Ovary (tissue), 10 donors: ENCODE measurements at places on chromosomes 4 and X. TPM values are rescaled to one million over a fixed set of nuclear protein-coding genes. Genes with fewer than 3 reads are reported as not detected.

GRCh38 chr4:109079201-109079600, 223.3 kb downstream of the COL25A1 start:
- H3K4me3 ChIP-seq, result no peak overlapping the region
- no peak for DNase-seq
- H3K27me3 ChIP-seq, result no peaks in the 10 kb centered on the region
- H3K36me3 ChIP-seq, result no peaks in the 10 kb centered on the region
- H3K27ac ChIP-seq, result no peak overlapping the region

DNA sequence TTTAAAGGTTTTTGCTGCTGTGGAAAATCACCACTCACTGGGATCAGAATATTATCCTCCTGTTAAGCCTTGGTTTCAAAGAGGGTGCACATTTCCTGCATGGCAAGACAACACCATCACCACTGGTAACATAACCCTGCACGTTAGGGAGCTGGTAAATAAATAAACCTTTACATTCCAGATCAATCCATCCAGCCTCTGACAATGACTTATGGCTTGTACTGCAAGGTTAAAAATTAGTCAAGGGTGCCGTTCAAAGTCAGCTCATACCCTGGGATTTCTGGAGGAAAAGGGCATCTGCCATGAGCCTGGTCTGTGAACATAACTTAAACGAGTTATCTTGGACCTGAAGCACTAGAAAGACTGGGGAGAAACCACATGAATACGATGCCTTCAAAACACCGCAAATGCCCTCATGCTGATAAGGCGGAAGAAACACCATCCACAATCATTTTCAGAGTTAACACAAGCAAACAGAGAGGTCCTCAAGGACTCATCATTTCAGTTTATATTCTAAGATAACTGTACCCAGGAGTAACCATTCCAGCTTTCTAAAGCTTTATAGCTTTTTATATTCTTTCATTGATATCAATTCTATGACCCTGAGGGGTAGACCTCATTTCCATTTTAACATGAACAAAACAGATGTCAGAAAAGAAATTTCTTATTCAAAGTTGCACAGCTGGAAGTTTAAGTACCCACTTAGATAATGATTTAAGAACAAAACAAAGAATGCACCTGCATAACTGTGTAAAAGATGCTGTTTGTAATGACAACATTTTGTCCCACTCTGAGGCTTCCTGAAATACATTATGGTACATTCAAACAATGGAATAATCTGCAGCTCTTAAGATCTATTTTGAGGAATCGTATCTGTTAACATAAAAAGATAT, 103.1 kb downstream of the NPNT start:
- no peaks in the 10 kb centered on the region for H3K27me3 ChIP-seq
- H3K4me1 ChIP-seq, result no peaks in the 10 kb centered on the region
- no peak for DNase-seq
- H3K27ac ChIP-seq, result no peak overlapping the region
- H3K36me3 ChIP-seq, result no peaks in the 10 kb centered on the region

DNA sequence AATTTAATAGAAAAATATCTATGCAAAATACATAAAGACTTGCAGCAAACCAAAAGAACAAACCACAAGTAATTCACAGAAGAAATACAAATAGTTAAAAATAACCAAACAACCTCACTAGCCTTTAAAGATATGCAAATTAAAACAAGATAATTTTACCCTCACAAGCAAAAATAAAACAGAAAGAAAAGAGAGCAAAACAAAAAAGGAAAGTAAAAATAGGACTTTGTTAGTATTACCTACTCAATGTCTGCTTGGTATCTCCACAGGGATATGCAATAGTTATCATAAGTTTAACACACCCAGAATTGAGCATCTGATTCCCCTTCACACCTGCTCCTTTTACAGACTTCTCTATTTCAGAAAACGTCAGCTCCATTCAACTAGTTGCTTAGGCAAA, 737.5 kb upstream of the MAGEB2 start:
- H3K27me3 ChIP-seq, result no peaks in the 10 kb centered on the region
- H3K4me1 ChIP-seq, result no peaks in the 10 kb centered on the region
- H3K27ac ChIP-seq, result no peak overlapping the region
- no peaks in the 10 kb centered on the region for H3K36me3 ChIP-seq
- H3K4me3 ChIP-seq, result no peak overlapping the region
- no peak for DNase-seq

GRCh38 chr4:71497078-71497477, 158.3 kb downstream of the SLC4A4 start:
- H3K27ac ChIP-seq, result no peak overlapping the region
- H3K4me3 ChIP-seq, result no peak overlapping the region

GRCh38 chrX:118550792-118551191, 55.2 kb downstream of the DOCK11 start:
- H3K27me3 ChIP-seq, result no peaks in the 10 kb centered on the region
- H3K27ac ChIP-seq, result no peak overlapping the region
- no peaks in the 10 kb centered on the region for H3K4me1 ChIP-seq
- no peak overlapping the region for H3K4me3 ChIP-seq

- H3K36me3 ChIP-seq, result no peaks in the 10 kb centered on the region
- no peaks in the 10 kb centered on the region for H3K27me3 ChIP-seq
- no peak for DNase-seq
- no peaks in the 10 kb centered on the region for H3K4me1 ChIP-seq
- H3K27ac ChIP-seq, result no peak overlapping the region
These were observed 152.2 kb upstream of the PPARGC1A start for GRCh38 chr4:24042094-24042493.

DNA sequence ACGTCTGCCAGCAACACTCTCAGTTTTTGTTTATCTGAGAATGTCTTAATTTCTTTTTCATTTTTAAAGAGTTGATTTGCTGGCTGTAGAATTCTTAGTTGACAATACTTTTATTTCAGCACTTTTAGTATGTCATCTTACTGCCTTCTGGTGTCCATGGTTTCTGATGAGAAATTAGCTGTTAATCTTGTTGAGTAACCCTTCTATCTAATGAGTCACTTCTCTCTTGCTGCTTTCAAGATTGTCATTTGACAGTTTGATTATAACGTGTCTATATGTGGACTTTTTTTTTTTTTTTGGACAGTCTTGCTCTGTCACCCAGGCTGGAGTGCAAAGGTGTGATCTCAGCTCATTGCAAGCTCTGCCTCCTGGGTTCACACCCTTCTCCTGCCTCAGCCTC, 24.0 kb upstream of the TMEM255A start:
- no peak overlapping the region for H3K4me3 ChIP-seq
- no peaks in the 10 kb centered on the region for H3K36me3 ChIP-seq
- no peak for DNase-seq
- no peaks in the 10 kb centered on the region for H3K4me1 ChIP-seq
- no peak overlapping the region for H3K27ac ChIP-seq

GRCh38 chrX:100928660-100929613, at the start of gene XKRX:
TSS of gene XKRX (minus strand) at chrX:100928917. CDS start at chrX:100928304, 613 bp downstream.
- H3K4me1 ChIP-seq, result no peaks in the 10 kb centered on the region
- peak; percentile 64 for DNase-seq
- H3K4me3 ChIP-seq, result peak within 1 kb of the TSS; percentile 37
- no peaks in the 10 kb centered on the region for H3K27me3 ChIP-seq

DNA sequence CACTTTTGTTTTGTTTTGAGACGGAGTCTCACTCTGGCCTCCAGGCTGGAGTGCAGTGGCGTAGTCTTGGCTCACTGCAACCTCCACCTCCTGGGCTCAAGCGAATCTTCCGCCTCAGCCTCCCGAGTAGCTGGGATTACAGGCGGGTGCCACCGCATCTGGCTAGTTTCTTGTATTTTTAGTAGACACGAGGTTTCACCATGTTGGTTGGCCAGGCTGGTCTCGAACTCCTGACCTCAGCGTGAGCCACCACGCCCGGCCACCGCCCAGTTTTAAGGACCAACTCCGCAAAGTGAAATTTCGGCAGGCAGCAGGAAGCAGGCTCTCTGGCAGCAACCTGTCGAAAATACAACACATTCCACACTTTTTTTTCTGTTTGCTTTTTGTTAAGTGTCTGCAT, 13.4 kb downstream of the DHRSX start:
- H3K36me3 ChIP-seq, result no peaks in the 10 kb centered on the region
- peaks cover 5% of the 10 kb centered on the region for H3K4me1 ChIP-seq
- no peak for DNase-seq
- no peak overlapping the region for H3K27ac ChIP-seq

DNA sequence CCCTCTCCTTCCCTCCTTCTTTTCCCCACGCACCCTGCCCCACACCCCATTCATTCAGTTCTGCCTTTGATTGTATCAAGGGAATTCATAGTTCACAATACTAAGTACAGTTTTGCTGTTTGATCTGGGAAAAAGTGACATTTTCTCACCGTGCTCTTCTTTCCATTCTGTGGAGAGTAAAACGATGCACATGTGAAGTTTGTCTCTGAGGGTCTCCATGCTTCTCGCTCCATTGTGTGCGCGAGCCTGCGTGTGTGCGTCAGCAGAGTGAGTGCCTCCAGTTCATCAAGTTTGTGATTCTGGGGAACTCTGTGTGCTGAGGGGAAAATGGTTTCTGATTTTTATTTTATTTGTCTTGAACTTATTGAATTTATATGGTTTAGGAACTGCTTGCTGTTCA, 1.9 kb downstream of the STK26 start:
- peak overlapping the region; percentile 12 for H3K4me3 ChIP-seq
- no peaks in the 10 kb centered on the region for H3K36me3 ChIP-seq

DNA sequence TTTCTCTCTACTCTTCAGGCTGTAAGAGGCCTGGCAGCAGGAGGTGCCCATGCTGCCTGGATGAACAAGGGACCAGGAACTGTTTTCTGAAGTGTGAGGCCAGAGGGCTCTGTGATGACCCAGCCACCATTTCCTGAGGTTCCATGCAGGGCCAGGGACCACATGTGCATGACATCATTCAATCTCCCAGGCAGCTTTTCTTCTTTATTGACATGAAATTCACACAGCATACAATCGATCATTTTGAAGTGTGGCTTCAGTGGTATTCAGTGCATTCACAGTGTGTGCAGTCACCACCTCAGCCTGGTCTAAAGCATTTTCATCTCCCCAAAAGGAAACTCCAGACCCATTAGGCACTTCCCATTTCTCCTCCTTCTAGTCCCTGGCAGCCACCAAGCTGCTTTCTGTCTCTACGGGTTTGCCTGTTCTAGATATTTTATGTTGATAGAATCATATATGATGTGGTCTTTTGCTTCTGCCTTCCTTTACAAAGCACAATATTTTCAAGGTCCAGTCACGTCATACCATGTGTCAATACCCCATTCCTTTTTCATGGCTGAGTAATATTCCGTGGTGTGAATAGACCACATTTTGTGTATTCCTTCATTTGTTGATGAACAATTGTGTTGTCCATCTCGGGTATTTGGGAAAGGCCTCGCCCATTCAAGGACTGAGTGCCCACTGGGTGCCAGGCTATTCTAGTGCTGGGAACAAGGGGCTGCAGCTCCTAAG, 93.1 kb downstream of the PSAPL1 start:
- H3K27ac ChIP-seq, result no peak overlapping the region
- H3K36me3 ChIP-seq, result no peaks in the 10 kb centered on the region
- DNase-seq, result no peak
- no peaks in the 10 kb centered on the region for H3K27me3 ChIP-seq
- no peaks in the 10 kb centered on the region for H3K4me1 ChIP-seq

GRCh38 chrX:123408821-123409737, 225.0 kb downstream of the GRIA3 start:
- no peaks in the 10 kb centered on the region for H3K27me3 ChIP-seq
- H3K4me1 ChIP-seq, result no peaks in the 10 kb centered on the region
- no peaks in the 10 kb centered on the region for H3K36me3 ChIP-seq
- DNase-seq, result no peak
- no peak overlapping the region for H3K27ac ChIP-seq
- H3K4me3 ChIP-seq, result no peak overlapping the region

GRCh38 chr4:5712517-5712916, 1.5 kb downstream of the EVC start:
- no peaks in the 10 kb centered on the region for H3K27me3 ChIP-seq
- no peaks in the 10 kb centered on the region for H3K36me3 ChIP-seq
- no peak for DNase-seq
- H3K27ac ChIP-seq, result no peak overlapping the region
- H3K4me1 ChIP-seq, result peaks cover 10% of the 10 kb centered on the region

DNA sequence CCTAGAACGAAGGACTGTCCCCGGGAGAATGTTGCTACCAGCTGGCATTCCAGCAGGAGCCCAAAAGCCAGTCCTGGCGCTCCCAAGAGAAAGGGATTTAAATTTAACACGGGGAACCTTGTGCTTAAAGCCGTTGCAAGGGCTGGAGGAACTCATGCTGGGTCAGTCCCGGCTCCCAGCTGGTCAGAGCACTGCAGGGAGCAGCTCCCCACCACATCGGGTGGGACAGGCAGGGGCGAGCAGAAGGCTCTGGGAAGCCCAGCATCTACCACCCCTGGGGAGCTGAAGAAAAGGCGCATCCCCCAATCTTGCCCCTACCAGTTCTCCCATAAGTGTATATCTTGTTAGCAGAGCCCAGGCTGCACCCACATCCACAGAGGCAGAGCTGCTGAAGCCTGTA, 15.7 kb downstream of the CFAP99 start:
- H3K4me3 ChIP-seq, result no peak overlapping the region
- DNase-seq, result no peak
- no peaks in the 10 kb centered on the region for H3K4me1 ChIP-seq
- H3K27ac ChIP-seq, result no peak overlapping the region

- no peaks in the 10 kb centered on the region for H3K4me1 ChIP-seq
- H3K4me3 ChIP-seq, result no peak overlapping the region
- H3K27ac ChIP-seq, result no peak overlapping the region
- DNase-seq, result no peak
- H3K27me3 ChIP-seq, result no peaks in the 10 kb centered on the region
These were observed 112.3 kb upstream of the IL15 start for GRCh38 chr4:141524116-141524515.

- H3K36me3 ChIP-seq, result no peaks in the 10 kb centered on the region
- peak overlapping the region; percentile 57 for H3K27ac ChIP-seq
- peaks cover 30% of the 10 kb centered on the region for H3K4me1 ChIP-seq
- H3K27me3 ChIP-seq, result no peaks in the 10 kb centered on the region
These were observed 38.4 kb downstream of the HTT start for GRCh38 chr4:3112609-3113469.

The SPACA5 gene
- total RNA-seq, result not detected

The PDE5A gene
- 9.7 TPM for total RNA-seq

The SHROOM4 gene
- total RNA-seq, result 3.2 TPM

The MAGEA2 gene
- total RNA-seq, result not detected

The DCAF8L2 gene
- 1.1 TPM for total RNA-seq

The APOO gene
- 17.2 TPM for total RNA-seq

The DTHD1 gene
- total RNA-seq, result 0.94 TPM

The TXLNG gene
- 23.2 TPM for total RNA-seq

The GABRG1 gene
- 0.70 TPM for total RNA-seq

The AFP gene
- not detected for total RNA-seq

The ARFIP1 gene
- total RNA-seq, result 35.2 TPM

The TCP11X2 gene
- not detected for total RNA-seq

The ADH1C gene
- total RNA-seq, result 21.6 TPM

The TLR3 gene
- 7.8 TPM for total RNA-seq

The PLRG1 gene
- total RNA-seq, result 66.4 TPM

The UGT2B15 gene
- total RNA-seq, result 0.46 TPM
